ENCODE measurements at places on chromosomes 6 and 20. TPM values are rescaled to one million over a fixed set of nuclear protein-coding genes. Genes with fewer than 3 reads are reported as not detected.

- no peak for DNase-seq
Measured at GRCh38 chr6:158219228-158219627, 51.1 kb downstream of the GTF2H5 start.

GRCh38 chr20:42901689-42902440 is 287.8 kb downstream of the PTPRT start:
- no peak for DNase-seq

GRCh38 chr6:45972795-45973503 is 42.7 kb downstream of the CLIC5 start:
- DNase-seq: no peak

DNA sequence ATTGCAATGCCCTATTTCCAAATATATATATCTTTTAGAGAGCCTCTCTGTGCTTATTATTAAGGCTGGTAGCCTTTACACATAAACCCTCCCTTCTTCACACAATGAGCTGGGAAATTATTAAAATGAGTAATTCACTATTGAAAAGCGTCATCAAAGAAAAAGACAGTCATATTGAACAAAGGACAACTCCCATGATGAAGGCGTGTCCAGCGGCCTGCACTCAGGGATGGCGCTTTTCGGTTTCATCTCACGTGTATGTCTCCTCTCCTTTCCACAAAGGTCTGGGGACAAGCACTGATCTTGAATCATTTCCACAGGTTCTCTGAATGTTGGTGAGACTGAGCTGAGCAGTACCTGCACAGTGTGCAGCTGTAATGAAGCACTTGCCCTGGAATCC is 3.5 kb downstream of the SERPINB9 start:
- DNase-seq: no peak

- no peak for DNase-seq
Measured at GRCh38 chr6:107740496-107741190, 83.5 kb downstream of the SCML4 start.

DNA sequence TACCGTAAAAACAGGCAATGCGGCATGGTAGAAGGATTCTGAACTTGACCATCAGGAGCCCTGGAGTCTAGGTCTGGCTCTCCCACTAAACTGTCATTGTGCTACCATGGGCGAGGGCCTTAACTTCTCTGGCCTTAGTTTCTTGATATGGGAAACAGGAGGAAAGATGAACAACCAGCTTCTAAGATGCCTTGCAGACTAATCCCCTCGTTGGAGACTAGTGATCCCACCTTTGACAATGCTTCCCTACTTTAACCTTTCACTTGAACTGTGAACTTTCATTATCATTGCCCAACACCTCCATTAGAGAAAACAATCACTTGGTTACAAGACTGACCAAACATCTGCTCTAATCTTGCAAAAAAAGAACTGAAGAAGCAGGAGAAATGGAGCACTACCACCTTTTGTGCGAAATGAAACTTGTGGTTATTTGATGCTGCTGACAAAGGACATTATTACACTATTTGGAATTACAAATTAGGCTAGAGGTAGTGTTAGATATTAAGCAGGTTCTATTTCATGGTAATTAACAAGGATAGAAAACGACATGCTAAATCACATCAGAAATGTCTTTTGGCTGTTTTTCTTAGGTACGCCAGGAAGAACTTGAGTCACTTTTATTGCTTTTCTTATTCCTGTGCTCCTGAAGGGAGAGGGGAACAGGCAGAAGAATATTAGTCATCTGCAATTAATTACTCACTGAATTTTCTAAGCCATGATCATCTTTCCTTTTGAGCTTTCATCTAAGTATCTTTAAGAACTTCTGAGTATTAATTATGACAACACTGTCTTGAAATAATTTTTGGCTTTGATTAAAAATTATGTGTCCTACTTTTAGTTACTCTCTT is 39.1 kb upstream of the ARHGAP18 start:
- DNase-seq: no peak

DNA sequence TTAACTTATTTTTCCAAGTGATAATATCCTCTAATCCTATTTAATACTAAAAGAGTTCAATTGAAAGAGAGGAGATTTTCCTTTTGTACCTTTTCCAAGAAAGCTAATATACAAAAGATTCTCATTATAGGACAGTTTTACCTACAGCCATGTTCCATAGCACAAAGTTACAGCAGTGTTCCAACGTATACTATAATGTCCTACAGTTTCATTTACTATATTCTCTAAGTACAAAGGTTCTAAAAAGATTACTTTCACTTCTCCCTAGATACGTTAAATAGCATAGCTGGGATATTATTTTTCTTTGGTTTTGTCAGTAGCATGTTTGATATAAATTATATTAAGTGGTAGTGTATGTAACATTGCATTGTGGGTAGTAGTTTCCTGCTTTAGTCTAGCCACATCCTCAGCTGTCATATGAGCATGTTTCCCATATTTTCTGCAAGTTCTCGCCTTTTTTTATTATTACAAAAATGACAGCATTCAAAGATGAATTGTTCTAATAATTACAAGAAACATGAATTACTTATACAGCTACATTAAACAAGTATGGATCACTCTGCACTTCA is 4.4 kb upstream of the RUNX2 start:
- DNase-seq: no peak

DNA sequence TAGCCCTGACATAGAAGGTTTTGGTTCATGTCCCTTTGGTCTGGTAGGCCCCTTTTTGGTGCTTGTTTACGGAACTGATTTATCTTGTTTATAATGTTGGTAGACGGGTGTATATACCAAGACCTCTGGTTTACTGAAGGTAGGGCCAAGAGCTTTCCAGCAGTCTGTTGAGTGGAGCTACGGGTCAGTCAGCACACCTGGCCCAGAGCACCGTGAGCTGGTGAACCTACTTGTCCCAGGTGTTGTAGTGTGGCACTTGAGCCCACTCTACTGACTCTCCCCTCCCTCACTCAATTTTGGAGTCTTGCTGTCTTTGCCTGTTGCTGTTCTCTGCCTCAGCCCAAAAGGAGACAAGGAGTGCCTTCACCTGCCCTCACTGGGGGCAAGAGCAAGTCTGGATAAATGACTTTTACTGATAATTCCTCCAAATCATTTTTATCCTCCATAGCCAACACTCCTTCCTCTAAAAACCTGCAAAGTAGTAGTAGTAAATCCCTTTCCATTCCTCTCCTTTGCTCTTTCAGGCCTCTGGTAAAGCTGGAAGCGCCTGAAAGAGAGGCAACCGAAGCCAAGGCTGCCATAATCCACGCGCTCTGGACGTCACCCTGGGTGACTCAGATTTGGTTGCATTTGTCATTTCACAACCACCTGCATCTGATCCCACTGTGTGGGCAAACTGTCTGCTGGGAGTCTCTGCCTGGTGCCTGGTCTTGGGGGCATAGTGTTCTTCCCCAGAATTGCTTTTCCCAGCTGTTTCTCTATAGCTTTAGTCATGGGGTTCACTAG is 22.2 kb downstream of the RREB1 start:
- no peak for DNase-seq

DNA sequence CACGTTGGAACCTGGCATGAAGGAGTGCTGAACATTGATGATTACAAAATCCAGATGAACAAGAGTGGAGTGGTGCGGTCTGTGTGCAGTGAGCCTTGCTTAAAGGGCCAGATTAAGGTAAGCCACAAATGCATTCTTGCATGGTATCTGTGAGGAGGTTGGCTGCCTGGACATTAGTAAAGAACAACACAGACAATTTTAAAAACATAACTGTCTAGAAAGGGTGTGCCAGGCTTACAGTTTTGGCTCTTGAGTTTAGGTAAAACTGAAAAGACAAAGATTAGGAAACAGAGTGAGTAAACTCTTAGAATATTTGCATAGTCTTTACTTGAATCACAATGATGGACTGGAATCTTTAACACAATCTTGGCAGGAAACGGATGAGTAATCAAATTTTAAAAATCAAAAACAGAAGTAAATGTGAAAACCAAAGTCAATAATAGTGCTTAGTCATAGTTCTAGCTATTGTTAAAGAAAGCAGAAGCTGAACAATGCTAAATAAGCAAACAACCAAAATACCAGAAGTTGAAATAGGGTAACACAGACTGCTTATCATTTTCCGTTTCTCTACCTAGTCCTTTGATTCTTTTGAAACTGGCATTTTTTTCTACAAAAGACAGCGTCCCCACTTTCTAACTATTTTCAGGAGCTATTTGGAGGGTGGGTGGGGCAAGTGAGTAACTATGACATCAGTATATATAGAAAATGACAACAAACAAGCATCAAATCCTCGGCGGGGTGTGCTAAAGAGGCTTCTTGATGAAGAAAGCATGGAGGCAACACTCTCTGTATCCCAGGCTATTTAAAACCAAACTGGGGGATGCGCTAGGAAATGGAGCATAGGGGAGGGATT is 185.8 kb upstream of the RAB32 start:
- no peak for DNase-seq

DNA sequence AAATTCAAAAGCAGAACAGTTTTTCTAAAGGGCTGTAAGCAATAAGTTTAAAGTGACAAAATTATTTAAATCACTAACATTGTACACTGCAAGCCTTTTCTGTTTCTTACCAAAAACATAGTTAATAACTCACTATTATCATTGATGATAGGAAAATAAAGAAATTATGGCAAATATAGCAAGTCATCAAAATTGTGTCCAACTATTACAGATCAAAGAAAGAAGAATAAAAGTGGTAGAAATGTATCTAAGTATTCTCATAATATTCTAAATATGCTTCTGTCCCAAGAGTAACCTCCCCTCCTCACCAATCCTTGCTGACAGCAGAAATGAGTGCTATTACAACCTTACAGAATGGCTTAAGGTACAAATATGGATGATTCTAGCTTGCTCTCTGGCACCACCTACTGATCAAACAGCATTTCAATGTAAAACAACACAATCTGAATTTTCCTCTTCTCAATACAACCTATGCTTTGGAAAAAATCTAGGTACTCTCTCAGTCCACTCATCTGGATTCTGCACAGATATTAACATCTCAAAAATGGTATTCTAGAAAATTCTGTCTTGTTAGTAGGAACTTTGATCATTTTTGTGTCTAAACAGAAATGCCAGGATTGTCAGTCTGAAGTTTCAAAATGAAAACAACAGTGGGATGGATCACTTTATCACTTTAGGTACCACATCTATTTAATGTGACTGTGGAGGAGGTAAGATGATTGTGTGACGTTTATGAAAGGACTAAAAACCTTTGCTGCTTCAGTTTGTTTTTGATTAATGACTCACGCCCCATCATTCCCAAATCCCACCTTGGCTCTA is 40.9 kb downstream of the ZFP64 start:
- no peak for DNase-seq

GRCh38 chr20:41065716-41066115 is 37.1 kb downstream of the TOP1 start:
- no peak for DNase-seq

GRCh38 chr6:162029873-162030576 is 697.5 kb downstream of the PRKN start:
- DNase-seq: no peak

DNA sequence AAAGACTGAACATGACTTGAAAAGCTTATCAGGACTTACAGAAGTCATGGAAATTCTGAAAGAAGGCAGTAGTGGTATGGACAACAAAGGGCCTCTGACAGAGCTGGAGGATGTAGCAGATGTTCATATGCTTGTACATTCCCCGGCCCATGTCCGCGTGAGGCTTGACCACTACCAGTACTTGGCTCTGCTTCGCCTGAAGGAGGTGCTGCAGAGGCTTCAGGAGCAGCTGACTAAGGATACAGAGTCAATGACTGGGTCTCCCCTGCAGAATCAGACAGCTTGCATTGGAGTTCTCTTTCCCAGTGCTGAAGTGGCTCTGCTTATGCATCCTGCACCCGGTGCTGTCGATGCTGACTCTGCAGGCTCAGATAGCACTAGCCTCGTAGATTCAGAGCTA is 29.2 kb downstream of the TAF11 start:
- no peak for DNase-seq

DNA sequence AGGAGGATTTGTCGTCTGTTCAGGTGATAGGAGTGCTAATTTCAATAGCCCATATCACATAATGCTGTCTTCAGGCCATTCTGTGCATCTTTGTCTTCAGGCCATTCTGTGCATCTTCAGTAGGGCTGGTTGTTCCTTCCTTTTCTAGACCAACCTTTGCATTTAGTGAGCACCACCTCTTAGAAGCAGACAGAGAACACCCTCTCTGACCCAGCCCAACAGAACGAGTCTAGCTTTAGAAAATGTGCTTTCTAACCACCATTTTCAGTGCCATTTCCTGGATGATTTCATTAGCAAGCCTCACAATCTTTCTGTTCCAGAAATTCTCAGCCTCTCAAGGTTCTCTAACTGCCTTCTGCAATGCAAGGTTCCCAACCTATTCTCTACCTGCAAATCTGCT is 215.3 kb upstream of the KCNQ5 start:
- no peak for DNase-seq

- DNase-seq: no peak
Measured at GRCh38 chr6:79824202-79824601, 123.2 kb downstream of the ELOVL4 start.

- no peak for DNase-seq
Measured at GRCh38 chr20:33474097-33474873, 15.6 kb upstream of the CBFA2T2 start.

- peak; percentile 98 for DNase-seq
Measured at GRCh38 chr6:90274451-90275030, 22.1 kb downstream of the BACH2 start.

GRCh38 chr6:139115989-139116758 is 18.7 kb upstream of the HECA start:
- DNase-seq: no peak

DNA sequence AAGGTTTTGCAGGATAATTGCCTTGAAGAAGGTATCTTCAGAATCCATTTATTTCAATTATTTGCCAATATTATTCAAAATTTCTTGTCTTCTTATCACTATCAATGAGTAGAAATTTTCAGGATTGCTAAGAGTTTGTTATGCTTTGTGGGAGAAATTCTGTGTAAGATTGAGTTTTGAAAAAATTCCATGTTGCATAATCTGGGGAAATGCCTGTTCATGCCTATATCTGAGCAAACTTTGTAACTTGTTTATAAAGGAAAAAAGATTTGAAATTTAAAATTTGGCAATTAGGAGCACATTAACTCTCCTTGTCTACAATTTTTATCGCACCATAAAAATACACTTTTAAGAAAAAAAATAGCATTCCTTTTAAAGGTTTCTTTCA is 39.8 kb upstream of the EDN1 start:
- no peak for DNase-seq

Gene ILRUN
- total RNA-seq: 17.4 TPM

Gene GGTLC1
- not detected for total RNA-seq

Gene CALHM4
- total RNA-seq: not detected

Gene PTCHD4
- 0.09 TPM for total RNA-seq

Gene PANK2
- 36.9 TPM for total RNA-seq

Gene AAR2
- total RNA-seq: 26.0 TPM

Gene TNFRSF21
- total RNA-seq: 10.7 TPM

Gene SMOC2
- total RNA-seq: 5.4 TPM

Gene TMEM200A
- total RNA-seq: 7.4 TPM

Gene STMND1
- total RNA-seq: 0.05 TPM

Gene MOCS3
- total RNA-seq: 3.4 TPM

Gene GABRR1
- total RNA-seq: under 0.01 TPM
